PC-9 (cell line): ENCODE measurements at places on chromosomes 2 and 18. TPM values are rescaled to one million over a fixed set of nuclear protein-coding genes. Genes with fewer than 3 reads are reported as not detected.

The CRYBA2 gene
- total RNA-seq = not detected in 2 replicates

The REEP1 gene
- total RNA-seq = 0.25 and 0.31 TPM in 2 replicates

The SPP2 gene
- total RNA-seq = not detected in 2 replicates

The RDH14 gene
- total RNA-seq = 16.1 and 17.2 TPM in 2 replicates

The ALKAL2 gene
- total RNA-seq = not detected in 2 replicates

The UGT1A5 gene
- 71.3 and 91.2 TPM in 2 replicates for total RNA-seq

The HOXD11 gene
- total RNA-seq = not detected in 2 replicates

The RTP5 gene
- total RNA-seq = not detected in 2 replicates

The TOGARAM2 gene
- total RNA-seq = 0.44 and 0.45 TPM in 2 replicates

The DSG4 gene
- total RNA-seq = not detected in 2 replicates

The UBE2F gene
- 76.7 and 103 TPM in 2 replicates for total RNA-seq

The IL18R1 gene
- total RNA-seq = 1.9 and 3.4 TPM in 2 replicates

The OR6B2 gene
- not detected in 2 replicates for total RNA-seq

The ANKRD30BL gene
- total RNA-seq = not detected in 2 replicates

The MBD1 gene
- 43.2 and 43.5 TPM in 2 replicates for total RNA-seq

The ASXL3 gene
- not detected in 2 replicates for total RNA-seq

The FAM124B gene
- total RNA-seq = 0.17 and 0.60 TPM in 2 replicates

The PROKR1 gene
- not detected in 2 replicates for total RNA-seq

The GRHL1 gene
- 8.6 and 10.6 TPM in 2 replicates for total RNA-seq

The MAPK4 gene
- not detected in 2 replicates for total RNA-seq

The ASB18 gene
- 0.46 TPM in 1 of 2 replicates, not detected in the other for total RNA-seq
